Stimulated activated CD4-positive, alpha-beta T cell treated with anti-CD3 and anti-CD28 coated beads, TNF-alpha, amount 100 ng/mL, for 4 hours (primary cell): ENCODE measurements at places on chromosomes 1 and 21.

GRCh38 chr1:59433440-59433813, 136.5 kb downstream of the FGGY start:
- DNase-seq: no peak

GRCh38 chr1:230112131-230112701, 45.2 kb downstream of the GALNT2 start:
- DNase-seq: no peak

GRCh38 chr1:87735750-87736149, 407.1 kb downstream of the LMO4 start:
- DNase-seq: no peak

DNA sequence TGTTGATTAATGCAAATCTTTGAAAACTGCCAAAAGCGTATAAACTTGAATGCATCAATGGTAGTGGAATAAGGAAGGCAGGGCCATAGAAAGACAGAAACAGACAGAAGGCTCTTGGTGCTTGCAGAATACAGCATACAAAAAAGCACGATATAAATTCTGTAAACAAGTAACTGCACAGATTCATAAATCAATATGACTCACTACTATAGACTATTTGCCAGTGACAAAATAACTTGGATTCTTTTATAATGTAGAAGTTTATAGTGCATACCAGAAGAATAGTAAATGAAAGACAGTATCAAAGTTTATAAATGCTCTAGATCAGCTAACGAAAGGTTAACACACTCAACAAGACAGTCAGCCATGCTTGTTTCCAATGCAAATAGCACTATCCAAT, 349.6 kb downstream of the PTBP2 start:
- no peak for DNase-seq

GRCh38 chr1:39086865-39087409, 60.8 kb downstream of the NDUFS5 start:
- no peak for DNase-seq

GRCh38 chr1:36624466-36624865, 141.8 kb upstream of the CSF3R start:
- no peak for DNase-seq

DNA sequence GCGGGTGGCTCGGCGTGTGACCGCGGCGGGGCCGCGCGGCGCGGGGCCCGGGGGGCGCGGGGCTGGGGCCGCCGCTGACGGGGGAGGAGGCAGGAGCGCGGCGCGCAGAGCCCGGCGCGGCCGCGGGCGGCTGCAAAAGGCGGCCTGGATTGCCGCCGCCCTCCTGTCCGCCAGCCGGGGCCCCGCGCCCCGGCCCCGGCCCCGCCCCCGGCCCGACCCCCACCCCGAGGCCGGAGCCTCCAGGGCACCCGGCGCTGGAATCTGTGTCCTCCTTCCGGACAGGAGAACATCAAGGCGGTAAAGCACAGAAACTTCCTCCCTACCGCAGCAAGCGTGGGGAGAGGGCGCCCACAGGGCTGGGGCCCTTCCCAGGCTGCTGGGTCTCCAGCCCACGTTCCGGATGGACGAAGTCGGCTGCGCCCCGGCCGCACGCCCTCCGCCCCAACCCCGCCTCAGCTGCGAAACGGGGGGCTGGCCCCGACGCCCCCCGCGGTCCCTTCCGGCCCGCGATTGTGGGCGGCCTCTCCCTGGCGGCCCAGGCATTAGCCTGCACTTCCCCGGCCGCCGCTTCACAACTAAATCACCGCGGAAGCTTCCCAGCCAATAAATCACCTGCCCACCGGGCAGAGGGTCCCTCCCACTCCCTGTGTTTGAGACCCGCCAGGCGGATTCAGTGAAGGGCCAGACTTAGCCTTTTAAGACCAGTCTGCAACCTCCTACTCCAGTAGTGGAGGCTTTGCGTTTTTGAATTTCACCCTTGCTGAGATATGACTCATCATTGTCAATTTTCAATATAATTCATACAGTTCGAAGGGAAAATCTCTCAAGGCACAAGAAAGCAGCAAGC, 106.0 kb downstream of the SLC45A1 start:
- peak; percentile 47 for DNase-seq

GRCh38 chr1:59477286-59477685, 180.4 kb downstream of the FGGY start:
- no peak for DNase-seq

- no peak for DNase-seq
Observed at GRCh38 chr1:208079161-208079560, 165.0 kb downstream of the PLXNA2 start.

DNA sequence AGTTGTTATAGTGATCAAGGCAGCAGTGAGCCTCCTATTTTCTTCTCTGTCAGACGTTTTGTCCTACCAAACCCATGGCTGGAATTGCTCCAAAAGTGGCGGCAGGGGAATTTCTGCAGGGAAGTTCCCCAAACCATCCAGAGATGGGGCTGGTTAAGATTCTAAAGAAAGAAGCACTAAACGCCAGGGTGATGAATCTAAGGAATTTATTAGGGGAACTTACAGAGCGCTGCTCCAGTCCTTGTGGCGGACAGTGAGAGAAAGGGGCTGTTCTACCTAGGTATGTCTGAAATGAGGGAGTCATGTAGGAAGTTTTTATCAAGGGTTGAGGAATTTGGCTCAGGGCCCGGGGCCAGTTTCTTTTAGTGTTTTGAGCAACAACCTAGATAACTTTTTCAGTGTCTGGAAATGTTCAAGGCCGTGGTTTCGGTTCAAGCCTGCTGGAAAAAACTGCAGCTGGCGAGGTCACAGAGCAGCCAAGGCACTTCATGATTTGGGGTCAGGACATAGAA, 222.4 kb upstream of the B3GALT2 start:
- no peak for DNase-seq

DNA sequence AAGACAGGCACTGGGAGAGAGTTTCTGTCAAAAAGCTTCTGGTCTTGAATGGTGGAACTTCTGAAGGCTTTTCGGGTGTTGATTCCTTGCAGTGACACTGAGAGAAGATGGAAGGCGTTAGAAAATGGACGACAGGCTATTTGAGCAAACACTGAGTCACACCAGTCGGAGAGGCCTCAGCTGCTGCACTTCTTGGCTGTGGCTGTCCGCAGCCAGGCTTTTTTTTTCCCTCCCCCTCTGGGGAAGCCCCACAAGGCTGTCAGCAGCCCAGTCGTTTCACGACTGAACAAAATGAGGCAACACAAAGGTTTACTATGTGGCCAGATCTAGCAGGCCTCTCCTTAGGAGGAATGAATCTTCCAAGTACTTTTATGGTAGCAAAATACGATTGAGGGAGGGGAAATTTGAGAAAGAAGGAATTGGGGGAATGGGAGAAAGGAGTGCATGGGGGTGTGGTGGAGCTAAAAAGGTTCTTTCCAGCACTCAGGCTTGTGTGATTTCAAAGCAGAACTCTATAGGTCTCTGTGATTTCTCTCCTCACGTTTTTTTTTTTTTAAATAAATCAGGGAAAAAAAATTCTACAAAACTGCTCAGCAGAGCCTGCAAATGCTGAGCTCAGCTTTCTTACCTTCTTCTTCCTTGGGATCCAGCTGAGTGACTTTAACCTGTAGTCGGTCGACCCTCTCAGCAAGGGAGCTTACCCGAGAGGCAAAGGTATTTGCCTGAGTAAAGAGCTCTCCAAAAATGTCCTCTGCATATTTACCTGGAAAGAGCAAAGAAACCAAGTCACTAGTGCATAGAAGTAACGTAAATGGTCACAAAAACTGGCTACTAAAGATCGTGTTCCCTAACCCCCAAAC, 26.1 kb downstream of the GPR3 start:
- no peak for DNase-seq

DNA sequence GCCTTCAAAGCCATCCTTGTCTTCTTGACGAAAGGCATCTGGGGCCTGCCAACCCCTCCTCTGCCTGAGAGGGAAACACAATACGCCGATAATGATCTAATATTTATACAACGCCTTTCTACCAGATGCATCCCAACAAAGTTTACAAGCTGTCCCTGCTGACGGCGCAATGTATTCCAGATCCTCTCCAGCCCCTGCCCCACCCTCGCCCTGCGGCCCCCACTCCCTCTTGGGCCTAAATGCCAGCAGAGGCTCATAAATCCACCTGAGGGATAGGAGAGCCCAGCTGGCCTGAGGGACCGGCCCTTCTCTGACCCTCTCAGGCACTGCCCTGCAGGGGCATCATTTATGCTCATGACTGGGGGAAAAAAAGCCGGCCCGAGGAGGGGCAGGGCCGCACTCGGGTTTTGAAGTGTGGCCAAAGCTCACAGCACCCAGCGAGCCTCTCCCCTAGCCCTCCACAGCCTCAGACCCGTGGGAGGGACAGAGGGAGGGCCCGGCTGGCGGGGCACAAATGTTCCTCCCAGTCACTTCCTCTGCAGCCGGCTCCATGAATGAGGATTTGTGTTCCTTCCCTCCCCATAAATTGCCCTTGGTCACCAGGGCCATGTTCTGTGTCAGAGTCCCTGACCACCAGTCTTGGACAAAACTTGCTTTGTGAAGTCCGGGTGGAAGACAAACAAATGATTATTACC, 140.3 kb downstream of the FOXD2 start:
- DNase-seq: no peak

DNA sequence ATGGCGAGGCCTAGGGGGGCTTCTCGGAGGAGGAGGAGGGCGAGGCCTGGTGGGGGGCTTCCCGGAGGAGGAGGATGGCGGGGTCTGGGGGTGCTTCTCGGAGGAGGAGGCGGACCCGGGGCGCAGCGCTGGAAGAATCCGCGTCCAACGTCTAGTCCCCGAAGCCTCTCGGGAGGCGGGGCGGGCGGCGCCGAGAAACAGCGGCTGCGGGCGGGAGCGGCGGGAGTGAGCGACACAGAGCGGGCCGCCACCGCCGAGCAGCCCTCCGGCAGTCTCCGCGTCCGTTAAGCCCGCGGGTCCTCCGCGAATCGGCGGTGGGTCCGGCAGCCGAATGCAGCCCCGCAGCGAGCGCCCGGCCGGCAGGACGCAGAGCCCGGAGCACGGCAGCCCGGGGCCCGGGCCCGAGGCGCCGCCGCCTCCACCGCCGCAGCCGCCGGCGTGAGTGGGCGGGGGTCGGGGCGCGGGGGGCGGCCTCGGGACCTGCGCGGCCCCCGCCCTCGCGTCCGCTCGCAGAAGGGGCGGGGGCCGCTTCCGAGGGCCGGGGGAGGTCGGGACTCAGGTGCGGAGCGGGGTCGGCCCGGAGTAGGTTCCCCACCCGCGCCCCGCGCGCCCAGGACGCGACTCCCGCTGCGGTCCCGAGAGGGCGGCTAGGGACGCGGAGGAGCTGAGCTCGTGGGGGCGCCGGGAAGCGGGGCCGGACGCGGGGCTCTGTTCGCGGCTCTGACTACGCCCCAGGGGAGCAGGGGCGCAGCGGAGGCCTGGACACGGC, at the start of gene KLHL17:
Gene KLHL17, plus strand, starts transcription at position 222 of the 769 bp plus-strand sequence. Its CDS starts 110 bp downstream, at position 332.
- peak; percentile 68 for DNase-seq

DNA sequence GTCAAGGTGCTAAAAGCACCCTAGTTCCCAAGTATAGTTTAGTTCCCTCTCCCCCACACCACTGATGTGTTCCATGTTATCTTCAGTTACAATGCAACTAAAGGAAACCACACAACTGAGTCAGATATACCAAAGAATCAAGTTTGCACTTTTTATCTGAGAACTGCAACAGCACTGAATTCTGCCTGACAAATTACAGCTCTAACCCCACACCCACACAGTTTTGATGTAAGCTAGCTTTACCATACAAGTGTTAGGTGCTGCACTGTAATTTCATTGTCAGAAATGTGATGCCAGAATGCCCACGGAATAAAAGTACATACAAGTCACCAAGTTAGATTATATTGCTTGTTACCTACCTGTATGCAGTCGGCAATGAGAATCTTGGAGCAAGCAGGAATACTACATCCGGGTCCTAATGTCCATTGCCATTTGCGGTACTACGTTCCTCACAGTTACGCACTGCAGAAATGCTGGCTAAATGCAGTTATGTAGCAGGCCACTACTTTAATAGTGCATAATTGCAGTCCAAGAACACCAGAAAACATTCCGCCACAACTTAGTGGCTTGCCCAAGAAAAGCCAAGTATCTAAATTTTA, 12.1 kb downstream of the SFPQ start:
- DNase-seq: no peak

- no peak for DNase-seq
Observed at GRCh38 chr21:43939443-43940328, 72.4 kb upstream of the TRAPPC10 start.

DNA sequence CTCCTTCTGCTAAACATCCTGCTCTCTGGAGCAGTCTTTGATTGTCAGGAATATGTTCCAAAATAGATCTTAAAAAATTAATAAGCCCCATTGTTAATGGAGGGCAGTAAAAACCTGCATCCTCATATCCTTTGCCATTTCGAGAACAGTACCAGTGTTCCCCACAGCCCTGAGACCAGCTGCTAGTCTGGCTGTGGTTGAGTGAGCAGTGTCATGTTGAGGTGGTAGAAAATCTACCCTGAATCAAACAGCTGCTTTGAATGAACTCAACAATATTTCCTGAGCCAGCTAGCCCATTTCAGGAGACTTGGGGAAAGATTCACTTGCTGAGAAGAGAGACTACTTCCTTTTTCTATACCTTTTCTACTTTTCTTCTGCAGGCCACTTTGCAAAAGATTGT, 24.4 kb downstream of the FABP3 start:
- DNase-seq: no peak

DNA sequence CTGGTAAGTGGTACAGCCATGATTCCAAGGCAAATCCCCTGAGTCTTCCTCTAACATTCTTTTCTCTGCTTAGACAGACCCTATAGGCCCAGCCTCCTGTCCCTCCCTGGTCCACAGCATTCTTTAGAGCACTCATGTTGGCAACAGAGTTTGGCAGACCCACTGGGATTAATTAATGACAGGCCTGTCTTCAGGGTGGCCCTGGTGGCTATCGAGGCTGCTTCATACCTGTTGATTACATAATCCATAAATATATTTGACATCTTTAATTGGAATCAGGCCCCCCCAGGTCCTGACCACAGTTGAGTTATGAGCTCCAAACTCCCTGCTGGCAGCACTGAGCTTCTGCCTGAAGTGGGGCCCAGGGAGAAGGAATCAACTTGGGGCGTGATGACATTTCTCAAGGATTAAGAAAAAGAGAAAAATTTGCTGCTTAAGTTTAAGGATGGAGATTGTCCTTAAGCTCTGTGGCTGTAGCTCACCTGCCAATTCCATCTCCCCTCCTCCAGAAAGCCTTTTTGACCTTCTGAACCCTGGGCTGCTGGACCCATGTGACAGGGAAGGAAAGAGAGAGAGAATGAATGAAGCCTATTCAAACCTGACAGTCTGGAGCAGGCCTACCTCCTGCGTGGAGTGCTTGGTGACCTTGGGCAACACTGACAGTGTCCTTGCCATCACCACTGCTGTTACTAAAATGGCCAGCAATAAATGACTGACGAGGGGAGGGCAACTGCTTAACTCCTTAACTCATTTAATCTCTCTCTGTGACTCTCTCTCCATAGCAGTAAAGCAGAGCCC, 156.6 kb downstream of the TRABD2B start:
- no peak for DNase-seq

- no peak for DNase-seq
Observed at GRCh38 chr1:230661976-230662375, 19.7 kb downstream of the COG2 start.

DNA sequence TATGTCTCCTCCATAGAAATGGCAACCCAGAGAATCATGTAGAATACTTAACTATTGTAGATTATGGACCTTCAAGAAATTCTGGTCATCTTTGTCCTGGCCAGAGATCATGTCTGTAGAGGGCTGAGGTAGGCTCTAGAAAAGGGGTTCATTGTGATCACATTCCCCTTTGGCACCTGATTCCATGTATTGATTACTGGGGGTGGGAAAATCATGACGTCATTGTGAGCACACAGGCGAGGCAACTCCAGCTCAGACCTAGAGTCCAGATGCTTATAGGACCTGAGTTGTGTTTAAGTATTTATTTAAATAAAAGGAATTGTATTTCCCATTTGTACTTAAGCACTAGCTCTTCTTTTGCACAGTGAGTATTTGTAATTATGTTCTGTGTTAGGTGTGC, 93.1 kb downstream of the OSBPL9 start:
- DNase-seq: no peak

GRCh38 chr1:96772972-96773371, 51.4 kb downstream of the PTBP2 start:
- no peak for DNase-seq
